Stimulated activated CD4-positive, alpha-beta T cell treated with anti-CD3 and anti-CD28 coated beads, Interleukin-1b, Interleukin-23, amount 100 ng/mL, for 24 hours (primary cell): ENCODE measurements at places on chromosomes 4 and X.

GRCh38 chr4:5330339-5330989, 279.2 kb downstream of the STK32B start:
- no peak for DNase-seq

- no peak for DNase-seq
These were observed 79.6 kb downstream of the ANTXR2 start for GRCh38 chr4:79993476-79993875.

GRCh38 chr4:2082118-2082517, 23.0 kb downstream of the NAT8L start:
- DNase-seq: no peak

DNA sequence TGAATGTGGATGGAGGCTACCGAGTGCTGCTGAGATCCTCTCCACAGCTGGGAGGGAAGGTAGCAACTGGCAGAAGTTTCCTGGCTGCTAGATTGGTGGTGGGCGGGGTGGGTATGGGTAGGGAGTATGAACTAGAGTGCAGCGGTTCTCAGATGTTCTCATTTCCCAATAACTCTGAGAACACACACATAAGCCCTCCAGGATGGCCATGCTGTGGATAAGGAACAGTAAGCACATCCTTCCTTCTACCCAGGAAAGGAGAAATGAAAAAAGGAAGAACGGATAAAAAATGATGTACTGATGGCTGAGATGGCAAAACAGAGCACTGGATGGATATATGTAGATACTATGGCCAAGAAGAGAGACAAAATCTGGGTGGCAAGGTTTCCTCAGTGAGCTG, 116.0 kb downstream of the ZNF827 start:
- DNase-seq: no peak

DNA sequence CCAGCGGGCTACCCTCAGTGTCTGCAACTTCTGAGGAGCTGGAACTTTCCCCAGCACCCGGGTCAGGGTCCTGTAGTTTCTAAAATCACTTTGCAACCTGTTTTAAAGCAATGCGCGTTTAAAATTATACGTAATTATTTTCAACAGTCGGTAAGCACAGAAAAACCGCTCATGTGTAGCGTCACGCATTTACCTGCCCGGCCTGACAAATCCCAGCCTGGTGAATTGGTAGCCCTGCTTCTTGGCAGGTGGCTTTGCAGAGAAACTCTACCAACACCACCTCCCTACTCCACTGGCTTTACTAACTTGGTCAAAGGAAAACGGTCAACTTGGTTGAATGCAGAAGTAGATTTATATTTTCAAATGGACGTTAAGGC, 640 bp downstream of the BANK1 start:
- no peak for DNase-seq

DNA sequence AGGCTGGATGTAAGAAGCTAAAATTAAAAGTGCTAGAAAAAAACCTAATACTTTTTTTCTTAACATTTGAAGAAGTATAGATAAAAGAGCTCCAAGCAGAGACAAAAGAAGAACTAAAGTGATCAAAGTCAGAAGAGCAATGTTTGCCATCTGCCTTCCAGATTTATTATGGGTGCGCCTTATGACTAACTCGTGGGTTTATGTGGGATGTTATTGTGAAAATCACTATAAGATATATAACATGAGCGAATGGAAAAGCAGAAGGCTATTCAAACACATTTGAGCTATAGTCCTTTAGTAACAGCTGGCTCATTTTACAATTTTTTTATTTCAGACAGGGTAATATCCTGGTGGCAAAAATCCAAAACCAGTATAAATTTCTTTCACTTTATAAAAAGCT, 1040.7 kb downstream of the RAPGEF2 start:
- DNase-seq: no peak

DNA sequence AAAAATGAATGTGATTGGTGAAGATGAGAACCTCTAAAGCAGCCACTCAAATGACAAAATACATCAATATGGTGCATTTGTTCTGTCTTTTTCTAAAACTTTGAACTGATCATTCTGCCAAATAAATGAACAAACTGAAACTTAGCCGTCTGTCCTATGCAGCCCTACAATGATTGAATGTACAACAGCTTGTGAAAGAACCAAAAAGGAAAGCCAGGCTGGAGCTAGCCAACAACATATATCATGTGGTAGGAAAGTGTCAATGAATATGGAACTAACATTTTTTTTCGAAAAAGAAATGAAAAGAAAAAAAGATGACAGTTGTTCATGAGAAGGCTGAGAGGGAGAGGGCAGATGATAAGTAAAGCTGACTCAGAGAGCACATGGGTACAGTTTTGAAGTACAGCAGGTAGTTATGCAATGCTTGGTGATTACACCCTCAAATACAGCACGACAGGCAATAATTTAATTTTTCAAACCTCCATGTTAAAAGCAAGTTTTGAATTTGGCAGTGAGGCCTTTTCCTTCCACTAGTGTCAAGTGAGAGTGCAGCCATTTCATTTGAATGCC, 21.2 kb upstream of the SLC7A11 start:
- no peak for DNase-seq

GRCh38 chr4:177728361-177729152, 286.3 kb upstream of the AGA start:
- no peak for DNase-seq

GRCh38 chr4:3682236-3683076, 83.7 kb upstream of the ADRA2C start:
- no peak for DNase-seq

DNA sequence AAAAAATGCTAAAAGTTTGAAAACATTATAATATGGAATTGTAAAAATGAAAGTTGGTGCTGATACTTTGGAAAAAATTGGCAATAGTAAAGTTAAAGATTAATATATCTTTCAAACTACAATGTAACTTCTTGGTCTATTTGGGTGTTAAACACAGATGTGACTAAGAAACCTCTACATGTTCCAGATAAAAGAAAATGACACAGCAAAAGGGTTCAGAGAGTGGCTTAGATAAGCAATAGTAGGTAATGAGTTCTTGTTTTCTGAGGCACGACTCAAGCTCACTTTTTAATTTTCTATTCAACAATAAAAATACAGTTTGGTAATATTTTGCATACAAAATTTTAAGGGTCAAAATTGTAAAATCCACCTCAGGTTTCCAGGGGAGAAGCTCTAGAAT, 292.7 kb downstream of the GALNTL6 start:
- DNase-seq: no peak

- no peak for DNase-seq
These were observed 108.4 kb downstream of the AFF1 start for GRCh38 chr4:87042986-87043820.

DNA sequence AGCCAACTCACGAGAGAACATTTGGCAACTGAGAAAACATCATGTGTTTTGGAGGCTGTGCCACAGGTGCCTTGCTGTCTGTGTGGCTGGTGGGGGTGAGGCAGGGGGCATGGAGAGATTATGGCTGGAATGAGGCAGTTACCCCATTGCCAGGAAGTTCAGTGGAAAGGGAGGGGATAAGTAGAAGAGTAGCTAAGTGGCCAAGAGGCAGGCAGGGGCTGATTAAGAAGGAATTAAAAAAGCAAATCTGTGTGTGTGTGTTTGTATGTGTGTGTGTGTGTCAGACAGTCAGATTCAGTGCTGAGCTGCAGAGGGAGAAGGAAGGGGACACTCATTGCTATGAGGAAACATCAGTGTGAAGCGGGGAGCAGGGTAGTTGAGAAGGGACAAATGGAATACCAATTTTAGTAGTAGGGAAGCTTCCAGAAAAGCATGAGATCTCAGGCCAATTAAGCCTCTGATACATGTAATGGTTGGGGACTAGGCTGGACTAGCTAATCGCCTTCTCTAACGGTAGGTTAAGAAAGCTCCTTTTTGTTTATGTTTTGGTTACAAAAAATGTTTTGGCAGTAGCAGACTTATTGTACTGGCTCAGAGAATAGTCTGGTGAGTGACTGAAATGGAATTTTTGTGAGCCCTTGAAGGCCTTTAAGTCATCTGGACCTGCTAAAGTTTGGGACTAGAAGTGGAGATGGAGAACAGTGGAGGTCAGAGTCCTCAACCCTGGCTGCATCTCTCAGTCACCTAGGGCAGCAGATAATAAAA, 18.5 kb downstream of the TMEM164 start:
- DNase-seq: no peak

- no peak for DNase-seq
These were observed 1017.5 kb upstream of the TENM3 start for GRCh38 chr4:181225616-181226261.

- no peak for DNase-seq
These were observed 215.4 kb downstream of the KDR start for GRCh38 chr4:54909961-54910360.

GRCh38 chrX:102784550-102784949, 64.0 kb downstream of the GPRASP3 start:
- no peak for DNase-seq

DNA sequence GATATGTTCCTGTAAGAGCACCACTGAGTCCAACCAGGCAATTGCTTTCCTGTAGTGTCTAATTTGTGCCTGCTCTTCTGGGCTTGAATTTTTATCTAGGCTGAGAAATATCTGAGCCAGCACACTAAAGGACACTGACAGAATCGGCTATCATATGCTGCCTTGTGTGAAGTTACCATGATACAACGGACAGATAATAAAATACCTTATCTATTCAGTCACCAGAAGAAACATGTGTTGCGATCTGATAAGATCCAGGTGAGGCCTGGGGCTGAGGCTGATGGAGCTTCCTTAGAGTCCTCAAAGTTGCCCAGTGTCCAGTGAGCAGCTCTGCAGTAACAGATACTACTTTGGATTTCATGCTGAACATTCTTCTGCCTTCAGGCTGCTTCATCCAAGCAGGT, 111.8 kb downstream of the ZNF518B start:
- DNase-seq: no peak

DNA sequence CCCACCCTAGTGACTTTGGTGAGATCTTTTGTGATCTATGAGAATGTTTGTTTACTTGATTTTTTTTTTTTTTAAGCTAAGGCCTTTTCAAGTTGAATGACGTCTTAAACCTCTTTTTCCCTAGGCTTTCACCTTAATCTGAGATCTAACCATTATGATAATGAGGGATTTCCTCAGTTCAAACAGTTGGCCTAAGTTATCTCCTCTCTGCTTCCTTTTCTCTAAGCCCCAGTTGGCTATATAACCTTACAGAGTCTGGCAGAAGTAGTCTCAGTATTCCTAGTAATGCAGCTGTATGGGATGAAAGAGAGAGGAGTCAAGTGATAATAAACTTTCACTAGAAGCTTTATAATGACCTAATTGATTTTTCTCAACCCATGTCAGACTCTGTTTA, 99.0 kb downstream of the STIM2 start:
- DNase-seq: no peak

DNA sequence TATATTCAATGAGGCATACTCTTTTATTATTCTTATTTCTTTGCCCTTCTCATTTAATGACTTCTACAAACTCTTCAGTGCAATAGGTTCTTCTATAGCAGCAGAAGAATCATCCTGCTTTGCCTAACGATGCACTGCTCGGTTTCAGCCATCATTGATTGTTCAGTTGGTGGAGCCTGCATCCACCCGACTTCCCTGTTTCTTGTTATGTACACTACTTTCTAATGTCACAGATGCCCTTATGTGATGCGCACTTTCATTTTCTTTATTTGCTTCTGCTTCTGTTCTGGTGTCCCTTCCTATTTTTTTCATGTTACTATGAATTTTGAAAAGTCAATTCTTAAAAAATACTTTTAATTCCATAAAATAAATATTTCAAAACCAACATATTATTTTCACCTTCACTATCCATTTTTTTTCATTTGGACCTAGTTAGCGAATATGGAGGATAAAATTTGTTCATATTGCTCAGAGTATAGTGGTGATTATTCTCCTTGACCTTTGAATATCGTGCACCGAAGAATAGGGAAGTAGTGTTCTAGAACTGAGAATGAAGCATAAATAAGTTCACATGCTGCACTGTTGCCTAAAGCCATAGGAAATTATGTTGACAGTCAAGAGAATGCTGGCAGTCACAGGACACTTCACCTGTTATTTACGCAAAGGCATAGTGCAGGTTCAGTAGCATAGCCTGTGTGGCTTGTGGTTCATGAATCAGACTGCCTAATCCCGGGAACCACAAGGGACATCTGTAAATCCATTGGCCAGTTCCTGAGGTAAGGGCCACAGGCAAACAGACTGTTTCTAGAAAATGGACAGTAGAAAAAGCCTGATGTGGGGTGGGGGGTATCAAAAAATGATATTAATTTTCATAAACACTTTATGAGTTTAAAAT, 21.3 kb upstream of the SFRP2 start:
- DNase-seq: no peak

- no peak for DNase-seq
These were observed 68.0 kb downstream of the OPHN1 start for GRCh38 chrX:68365341-68365740.

DNA sequence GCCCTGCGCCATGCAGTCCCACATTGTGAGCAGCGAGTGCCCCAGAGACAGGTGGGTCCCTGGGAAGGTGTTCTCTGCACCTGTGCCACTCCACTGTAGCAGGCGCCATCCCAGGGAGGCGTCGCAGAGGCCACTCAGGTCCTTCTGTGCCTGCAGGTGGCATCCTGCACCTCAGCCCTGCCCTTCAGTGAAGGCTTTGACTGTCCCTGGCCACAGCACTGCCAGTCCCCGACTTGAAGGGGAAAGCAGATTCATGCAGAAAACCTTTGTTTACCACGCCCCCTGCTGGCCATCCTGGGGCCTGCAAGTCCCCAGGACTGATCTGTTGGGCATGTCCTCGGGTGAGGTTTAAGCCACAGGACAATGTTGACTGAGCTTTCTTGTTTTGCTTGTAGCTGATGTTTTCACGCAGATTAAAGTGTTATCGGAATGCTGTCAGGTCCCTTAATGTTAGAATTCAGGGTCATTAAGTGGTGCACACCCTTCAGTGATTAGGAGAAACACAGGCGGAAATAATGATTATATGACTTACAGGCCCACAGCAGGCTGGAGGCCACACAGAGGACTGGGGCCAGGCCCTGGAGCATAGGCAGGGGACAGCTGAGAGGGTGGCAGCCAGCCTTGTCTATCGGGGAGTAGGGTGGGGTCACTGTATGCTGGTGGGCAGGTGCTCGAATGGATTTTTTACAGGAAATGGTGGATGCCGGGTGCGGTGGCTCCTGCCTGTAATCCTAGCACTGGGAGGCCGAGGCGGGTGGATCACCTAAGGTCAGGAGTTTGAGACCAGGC, 5.0 kb downstream of the TACC3 start:
- DNase-seq: peak; percentile 81

DNA sequence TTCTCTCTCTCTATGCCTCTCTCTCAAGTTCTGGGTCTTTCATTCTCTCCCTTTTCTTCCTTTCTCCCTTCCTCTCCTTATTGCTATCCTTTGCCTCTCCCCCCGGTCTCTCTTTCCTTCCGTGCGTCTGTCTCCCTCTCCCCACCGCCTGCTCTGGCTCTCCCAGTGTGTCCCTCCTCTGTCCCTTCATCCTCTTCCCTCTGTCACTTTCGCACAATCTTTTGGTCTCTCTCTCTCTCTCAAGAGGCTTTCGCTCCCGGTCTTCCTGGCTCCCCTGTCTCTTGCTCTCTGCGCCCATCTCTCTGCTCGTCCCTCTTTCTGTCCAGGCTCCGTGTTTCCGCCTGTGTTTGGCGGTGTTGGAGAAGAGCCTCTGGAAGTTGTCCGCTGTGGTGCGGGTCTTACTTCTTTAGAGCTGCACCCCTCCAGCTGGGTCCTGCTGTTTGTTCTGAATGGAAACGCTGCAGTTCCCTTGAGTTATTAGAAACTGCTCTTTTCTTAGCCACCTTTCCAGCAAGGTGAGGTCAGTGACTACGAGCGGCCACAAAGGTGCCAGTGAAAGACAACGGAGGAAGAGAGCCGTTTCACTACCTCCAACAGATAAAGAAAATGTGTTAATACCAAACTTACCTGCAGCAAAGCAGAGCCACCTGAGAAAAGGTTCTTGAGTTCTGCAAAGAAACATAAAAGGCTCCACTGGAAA, 1.1 kb downstream of the BMPR1B start:
- no peak for DNase-seq
